ENCODE measurements at places on chromosomes 4 and X. TPM values are rescaled to one million over a fixed set of nuclear protein-coding genes. Genes with fewer than 3 reads are reported as not detected.
A peak's percentile ranks its signal among the peaks of the same experiment; 100 is the strongest.

Gene LRP2BP
- 0.16 TPM for polyA plus RNA-seq

GRCh38 chr4:10353110-10353509 is 104.1 kb downstream of the ZNF518B start:
- DNase-seq = no peak

Gene MAGEA2
- not detected for polyA plus RNA-seq

DNA sequence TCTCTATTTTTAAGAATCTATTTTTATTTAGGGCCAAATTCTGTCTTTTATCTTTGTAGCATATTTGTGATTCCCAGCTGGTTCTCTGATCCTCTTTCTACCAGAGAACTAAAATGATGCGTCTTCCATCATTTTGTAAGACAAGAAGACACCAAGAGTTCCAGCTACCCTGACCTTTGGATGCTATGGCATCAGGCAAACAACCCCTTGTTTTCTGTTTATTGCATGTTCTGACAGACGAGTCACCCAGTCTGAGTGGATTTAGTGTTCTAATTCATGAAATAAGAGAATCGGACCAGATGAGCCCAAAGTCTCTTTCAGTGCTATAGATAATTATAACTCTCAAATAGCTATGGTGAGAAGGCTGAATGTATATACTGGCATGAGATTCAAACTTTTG is 69.7 kb downstream of the ZFYVE28 start:
- no peak for DNase-seq

- DNase-seq = no peak
Observed at GRCh38 chrX:132532097-132532496, 43.3 kb upstream of the MBNL3 start.

DNA sequence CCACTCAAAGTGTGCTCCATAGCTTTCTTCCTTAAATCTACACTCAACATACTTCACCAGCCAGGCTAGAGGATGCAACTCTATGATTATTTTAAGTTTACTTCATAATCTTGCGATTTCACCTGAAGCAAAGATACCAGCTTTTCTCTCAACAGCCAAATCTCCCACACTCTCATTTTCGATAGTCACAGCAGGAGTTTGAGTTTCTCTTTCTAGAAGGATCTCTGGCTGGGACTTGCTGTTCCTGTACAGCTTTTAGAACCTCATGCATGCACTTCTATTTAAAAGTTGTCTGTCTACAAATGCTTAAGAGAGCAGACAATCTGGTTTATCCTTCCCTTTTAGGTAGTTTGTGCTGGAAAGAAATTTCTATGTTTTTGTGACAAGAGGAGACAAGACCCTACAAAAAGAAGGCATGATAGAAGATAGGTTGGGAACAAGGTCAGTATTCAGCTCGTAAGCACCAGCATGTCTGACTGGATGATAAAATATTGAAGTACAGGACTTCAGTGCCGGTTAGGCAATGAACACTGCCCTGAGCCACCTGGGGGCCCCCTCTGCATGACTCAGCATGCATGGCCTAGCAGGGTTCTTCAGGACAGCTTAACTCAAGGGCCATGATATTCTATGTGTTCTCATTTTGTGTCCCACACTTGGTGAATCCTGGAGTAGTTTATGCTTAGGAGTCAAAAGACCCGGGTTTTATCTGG is 65.6 kb downstream of the ATXN3L start:
- DNase-seq = no peak

DNA sequence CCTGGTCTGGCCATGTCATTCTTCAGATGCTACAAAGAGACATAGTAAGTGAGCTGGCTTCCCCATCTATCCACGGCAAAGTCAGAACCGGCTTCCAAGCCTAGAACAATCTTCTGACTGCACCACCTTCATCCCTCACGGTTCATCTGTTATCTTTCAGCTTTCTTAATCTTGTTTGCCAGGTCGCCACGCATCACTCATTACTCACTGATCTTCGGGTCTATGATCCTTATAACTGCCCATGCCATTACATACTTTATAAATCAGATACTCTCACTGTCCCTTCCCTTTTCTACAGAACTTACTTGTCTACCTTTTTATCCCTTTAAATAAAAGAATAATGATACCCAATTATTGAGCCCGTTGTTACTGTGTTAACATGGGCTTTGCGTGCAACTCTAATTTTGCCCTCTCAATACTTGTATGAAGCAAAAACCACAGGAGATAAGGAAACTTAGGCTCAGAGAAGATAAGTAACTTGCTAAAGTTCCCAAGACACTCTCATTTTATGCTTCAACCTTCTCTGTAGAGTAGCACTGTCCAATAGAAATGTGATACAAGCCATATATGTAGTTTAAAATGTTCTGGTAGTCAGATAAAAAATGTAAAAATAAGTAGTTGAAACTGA is 171.7 kb downstream of the AMELX start:
- no peak for DNase-seq

Gene PAGE1
- not detected for polyA plus RNA-seq

Gene TRO
- polyA plus RNA-seq = 0.48 TPM

Gene SERTM2
- not detected for polyA plus RNA-seq

DNA sequence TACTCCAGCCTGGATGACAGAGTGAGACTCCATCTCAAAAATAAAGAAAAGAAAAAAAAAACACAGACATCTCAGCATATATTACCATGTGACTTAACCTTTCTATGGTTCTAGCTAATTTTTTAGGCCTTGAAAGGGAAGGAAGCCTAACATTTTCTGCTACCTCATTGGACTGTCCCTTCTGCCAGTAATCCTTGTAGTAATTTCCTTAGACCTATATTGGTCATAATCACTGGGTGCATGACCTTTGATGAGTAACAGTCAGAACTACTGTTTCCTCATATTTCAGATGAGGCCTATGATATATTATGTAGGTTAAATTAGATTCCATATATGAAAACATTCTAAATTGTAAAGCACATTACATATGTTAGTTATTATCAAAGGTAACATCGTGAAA is 9.6 kb downstream of the XIAP start:
- DNase-seq = no peak

Gene RNF212
- 3.1 TPM for polyA plus RNA-seq

- no peak for DNase-seq
Observed at GRCh38 chr4:77636902-77637301, 31.3 kb downstream of the CXCL13 start.

- DNase-seq = peak; percentile 4
Observed at GRCh38 chr4:114807759-114808404, 209.3 kb downstream of the UGT8 start.

- no peak for DNase-seq
Observed at GRCh38 chr4:913280-913618, 18.9 kb downstream of the GAK start.

Gene NMU
- polyA plus RNA-seq = not detected

GRCh38 chr4:54318904-54319303 is 89.8 kb downstream of the PDGFRA start:
- DNase-seq = no peak

DNA sequence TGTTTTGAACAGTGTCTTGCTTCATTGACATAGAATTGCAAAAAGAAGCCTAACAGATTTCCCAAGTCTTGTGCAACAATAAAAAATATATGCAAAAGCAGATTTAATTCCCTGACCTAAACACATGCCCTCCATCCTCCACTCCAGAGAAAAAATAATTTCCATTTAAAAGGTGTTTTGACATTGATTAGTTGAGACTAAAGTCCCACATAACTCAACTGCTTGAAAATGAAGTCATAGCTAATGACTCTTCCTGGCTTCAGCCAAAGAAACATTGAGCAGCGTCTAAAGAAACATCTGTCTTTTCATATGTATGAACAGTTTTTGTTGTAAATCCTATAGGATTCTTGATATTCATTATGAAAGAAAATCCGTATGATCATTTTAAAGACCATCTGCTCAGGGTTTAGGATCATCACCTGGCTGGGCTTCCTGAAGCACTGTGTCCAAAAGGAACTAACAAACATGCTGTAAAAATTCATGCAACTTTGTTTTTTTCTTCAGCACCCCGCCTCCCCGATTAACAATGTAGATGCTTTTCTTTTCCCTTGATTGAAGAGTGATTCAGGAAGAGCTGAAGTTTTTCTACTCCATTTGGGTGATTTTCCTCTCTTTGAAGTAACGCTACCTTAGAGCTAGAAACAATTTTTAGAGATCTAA is 273.4 kb downstream of the HS3ST1 start:
- no peak for DNase-seq

- DNase-seq = no peak
Observed at GRCh38 chr4:108210989-108211835, 42.5 kb upstream of the LEF1 start.

- DNase-seq = no peak
Observed at GRCh38 chr4:107826421-107826980, 1.8 kb downstream of the SGMS2 start.

DNA sequence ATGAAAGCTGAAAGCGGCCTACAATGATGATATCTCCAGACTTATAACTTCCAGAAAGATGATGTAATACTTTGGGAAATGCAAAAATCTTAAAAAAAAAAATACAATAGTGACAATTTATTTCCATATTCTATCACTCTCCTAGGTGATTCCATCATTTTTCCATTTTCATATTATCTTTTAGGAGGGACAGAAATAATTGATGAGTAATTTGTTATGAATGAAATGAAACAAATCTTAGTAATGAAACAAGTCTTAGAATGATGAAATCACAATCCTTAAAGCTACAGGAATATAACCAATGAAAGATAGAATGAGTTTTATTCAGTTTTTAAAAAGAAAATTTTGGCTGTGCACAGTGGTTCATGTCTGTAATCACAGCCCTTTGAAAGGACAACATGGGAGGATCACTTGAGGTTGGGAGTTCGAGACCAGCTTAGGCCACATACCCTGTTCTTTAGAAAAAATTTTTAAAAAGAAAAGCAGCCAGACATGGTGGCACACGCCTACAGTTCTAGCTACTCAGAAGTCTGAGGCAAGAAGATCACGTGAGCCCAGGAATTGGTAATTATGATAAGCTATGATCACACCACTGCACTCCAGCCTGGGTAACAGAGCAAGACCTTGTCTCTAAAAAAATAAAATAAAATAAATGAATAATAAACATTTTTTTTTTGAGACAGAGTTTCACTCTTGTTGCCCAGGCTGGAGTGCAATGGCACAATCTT is 21.7 kb downstream of the CLOCK start:
- DNase-seq = no peak

Gene PPBP
- polyA plus RNA-seq = not detected

- DNase-seq = no peak
Observed at GRCh38 chrX:115388879-115389278, 99.4 kb downstream of the LUZP4 start.

Gene TMEM255A
- polyA plus RNA-seq = 0.95 TPM

DNA sequence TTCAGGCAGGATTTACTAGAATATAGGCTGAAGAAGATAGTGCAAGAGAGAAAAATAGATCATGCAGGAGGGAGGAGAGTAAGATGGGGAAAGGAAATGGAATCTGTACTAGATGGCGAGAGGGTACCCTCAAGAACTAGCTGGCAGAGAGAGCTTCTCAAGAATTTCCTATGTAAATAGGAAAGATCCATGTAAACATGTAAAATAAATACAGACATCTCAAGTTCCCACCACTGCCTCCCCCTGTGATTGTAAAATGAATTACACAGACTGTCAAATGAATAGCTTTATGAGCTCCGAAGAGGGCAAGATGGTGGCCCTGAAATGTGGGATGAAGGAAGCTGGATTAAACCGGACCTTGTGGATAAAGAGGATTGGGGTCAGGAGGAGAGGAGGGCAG is 178.0 kb downstream of the PALLD start:
- DNase-seq = no peak

Gene MAB21L2
- polyA plus RNA-seq = not detected

Gene SMR3B
- polyA plus RNA-seq = not detected
